HAP-1 (cell line): ENCODE measurements at places on chromosomes 1 and 21.

GRCh38 chr21:46125846-46126301 lies 28.0 kb downstream of the COL6A2 start:
- no peak for DNase-seq

DNA sequence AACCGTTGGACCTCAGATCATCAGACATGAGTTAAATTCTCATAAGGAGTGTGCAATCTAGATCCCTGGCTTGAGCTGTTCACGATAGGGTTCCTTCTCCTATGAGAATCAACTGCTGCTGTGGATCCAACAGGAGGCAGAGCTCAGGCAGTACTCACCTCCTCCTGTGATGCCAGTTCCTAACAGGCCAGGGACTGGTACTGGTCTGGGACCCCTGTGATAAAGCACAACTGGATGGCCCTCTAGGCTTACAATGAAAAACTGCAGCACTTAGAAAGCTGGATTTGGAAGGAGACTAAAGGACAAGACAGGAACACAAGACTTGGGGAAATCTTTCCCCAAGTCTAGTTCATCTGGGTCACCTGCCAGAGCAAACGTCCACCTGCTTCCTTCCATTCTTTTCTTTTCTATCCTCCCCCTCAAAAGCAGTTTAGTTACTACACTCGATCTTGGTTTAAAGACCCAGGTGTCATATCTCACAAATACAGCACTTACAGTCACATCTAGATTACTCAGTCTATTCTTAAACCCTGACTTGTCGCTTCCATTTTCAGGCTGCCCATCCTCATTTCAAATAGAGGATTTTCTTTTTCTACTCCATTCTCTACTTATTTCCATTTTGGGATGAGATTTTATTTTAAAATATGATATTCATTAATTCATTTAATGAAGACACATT lies 59.8 kb downstream of the PTPN14 start:
- DNase-seq: no peak

- no peak for DNase-seq
Measured at GRCh38 chr1:12150456-12151200, 16.2 kb upstream of the TNFRSF1B start.

GRCh38 chr1:67788904-67789303 lies 44.4 kb downstream of the GNG12 start:
- DNase-seq: no peak

- DNase-seq: no peak
Measured at GRCh38 chr1:64515427-64515826, 45.5 kb downstream of the CACHD1 start.

DNA sequence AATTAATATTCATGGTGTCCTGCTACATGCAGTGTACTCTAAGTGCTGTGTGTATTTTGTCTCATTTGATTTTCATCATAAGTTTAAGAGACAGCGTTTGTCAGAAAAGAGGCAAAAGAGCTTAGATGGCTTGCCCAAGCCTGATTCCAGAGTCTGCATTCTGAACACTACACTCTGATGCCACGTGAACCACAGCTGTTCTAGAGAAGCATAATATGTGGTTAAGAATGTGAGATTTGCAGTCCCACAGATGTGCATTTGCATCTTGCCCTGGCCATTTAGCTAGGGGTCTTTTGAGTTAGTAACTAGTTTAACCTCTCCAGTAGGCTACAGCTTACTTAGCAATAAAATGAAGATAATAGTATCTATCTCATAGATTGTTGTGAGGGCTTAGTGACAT lies 9.2 kb upstream of the GADD45A start:
- no peak for DNase-seq

DNA sequence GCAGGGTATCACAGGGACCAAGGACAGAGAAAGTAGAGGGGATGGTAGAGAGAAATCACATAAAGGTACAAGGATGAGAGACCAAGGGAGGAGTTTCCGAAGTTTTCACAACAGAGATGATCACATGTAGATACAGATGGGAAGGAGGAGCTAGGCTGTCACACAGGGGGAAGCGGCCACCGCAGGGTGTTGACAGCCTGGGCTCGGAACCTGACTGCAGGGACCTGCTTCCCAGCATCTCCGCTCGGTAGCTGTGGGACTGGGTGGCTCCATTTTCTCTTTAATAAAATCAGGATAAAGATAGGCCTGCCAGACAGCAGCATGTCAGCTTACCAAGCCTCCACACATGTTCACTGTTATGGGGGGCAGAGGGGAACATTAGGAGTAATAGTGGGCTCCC lies 32.3 kb downstream of the CDCA8 start:
- no peak for DNase-seq

DNA sequence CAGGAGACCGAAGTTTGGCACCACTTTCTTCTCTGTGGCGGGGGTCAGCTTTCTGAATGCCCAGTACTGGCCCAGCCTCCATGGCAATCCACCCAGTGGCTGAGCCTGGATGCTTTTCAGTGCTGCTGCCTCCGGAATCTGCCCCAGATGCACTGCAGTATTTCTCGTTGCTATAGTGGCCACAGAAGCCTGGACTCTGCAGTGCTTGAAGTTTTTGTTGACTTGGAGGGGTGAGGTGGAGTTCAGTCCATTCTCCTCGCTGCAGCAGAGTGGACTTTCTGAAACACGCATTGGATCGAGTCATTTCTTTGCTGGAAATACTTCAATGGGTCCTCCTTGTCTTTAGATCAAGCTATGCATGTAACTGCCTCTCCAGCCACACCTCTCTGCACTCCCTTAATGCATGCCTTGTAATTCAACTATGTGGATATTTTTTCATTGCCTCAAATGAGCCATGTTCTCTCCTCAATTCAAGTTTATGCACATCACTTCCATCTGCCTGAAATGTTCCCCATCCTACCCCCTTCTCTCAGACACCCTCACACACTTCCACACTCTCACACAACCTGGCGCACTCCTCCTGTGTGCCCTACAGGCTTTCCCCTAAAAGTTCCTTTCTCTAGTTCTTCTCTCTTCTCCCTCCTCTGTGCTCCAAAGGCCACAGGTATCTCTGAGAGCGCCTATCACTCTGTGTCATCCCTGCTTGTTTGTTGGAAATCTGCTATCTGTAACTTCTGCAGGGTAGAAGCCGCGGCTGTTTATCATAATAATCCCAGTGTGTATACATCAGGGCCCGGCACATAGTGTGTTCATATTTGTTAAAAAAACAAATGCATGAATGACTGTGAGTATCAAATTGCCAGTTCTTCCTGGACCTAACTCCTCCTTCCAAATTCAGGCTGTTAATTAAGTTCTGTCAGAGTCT lies 16.5 kb downstream of the ADAM30 start:
- DNase-seq: no peak

- no peak for DNase-seq
Measured at GRCh38 chr21:17793246-17794123, 25.7 kb downstream of the C21orf91 start.

DNA sequence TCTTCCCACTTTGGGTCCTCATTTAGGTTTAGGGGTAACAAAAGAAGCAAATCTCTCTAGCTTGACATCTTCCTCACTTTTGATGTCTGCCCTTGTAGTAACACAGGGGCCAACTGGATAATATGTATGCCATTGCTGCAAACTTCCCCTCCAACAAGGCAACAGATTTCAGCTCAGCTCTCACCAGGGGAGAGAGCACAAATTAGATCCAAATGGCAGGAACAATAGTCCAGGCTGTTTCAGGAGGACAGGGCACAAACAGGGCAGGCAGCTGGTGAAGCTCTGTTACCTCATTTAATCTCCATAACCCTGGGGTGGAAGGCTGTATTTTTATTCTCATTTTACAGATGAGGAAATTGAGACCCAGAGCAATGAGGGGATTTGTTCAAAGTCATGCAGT lies 4.3 kb upstream of the PIK3R3 start:
- no peak for DNase-seq

DNA sequence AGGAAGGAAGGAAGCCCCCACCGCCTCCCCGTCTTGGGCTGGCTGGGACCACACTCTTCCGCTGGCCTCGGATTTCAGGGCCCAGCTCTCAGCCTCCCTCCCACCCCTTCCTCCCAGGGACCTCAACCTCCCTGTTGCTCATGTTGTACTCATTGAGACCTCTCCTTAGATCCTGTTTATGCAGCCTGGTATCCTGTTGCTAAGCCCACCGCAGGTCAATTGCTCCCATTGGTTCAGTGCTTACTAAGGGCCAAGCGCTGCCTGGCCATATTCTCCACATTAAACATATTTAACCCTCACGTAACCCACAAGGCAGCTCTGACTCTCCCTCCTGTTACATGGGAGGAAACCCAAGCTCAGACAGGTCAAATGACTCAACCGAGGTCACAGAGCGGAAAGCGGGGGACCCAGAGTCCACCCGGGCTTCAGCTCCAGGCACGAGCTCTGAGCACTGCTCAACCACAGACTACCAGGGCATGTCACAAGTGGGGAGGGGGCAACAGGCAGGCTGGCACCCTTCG lies 23.2 kb upstream of the H6PD start:
- DNase-seq: no peak

DNA sequence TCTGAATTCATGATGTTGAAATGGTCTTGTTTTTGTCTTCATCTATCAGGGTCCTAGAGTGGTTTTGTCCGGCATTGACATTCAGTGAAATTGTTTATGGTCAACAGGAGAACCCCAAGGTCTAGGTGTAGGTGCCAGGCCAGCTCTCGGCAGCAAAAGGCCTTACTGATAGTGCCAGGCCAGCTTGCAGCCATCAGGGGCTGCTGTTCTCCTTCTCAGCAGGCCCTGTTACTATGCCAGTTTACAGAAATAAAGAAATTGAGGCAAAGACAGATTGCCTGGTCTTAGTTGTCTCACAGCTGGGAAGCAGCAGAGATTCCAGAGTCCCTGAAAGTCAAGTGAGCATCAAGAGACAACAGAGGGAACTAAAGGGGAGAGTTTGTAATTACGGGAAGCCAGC lies 12.0 kb downstream of the HMGB4 start:
- no peak for DNase-seq

- DNase-seq: no peak
Measured at GRCh38 chr1:8092657-8093056, 66.5 kb upstream of the ERRFI1 start.

GRCh38 chr1:184194236-184194635 lies 142.7 kb downstream of the TSEN15 start:
- no peak for DNase-seq

- no peak for DNase-seq
Measured at GRCh38 chr1:43570715-43571114, 40.0 kb downstream of the PTPRF start.

DNA sequence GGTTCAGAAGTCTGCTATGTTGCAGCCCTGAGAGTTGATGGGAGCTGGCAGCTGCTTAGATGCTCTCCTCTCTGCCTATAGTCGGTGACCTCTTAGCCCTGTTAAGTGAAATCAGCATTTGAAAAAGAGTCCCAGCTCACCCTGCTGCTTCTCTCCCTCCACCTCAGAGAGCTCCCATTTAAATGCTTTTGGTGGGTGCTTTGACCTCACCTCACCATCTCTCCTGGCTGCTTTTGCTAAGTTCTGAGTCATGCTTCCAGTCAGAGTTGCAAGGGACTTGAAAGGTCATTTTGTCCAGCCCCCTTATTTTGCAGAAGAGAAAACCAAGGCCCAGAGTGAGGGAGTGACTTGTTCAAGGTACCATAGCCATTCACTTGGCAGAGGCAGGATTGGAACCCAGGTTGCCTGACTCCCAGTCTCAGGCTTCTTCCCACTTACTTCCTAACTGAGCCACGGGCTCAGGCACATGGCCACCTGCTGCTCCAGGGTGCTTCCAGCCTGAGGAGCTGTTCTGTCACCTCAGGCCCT lies 3.3 kb downstream of the MAPKAPK2 start:
- peak; percentile 26 for DNase-seq

DNA sequence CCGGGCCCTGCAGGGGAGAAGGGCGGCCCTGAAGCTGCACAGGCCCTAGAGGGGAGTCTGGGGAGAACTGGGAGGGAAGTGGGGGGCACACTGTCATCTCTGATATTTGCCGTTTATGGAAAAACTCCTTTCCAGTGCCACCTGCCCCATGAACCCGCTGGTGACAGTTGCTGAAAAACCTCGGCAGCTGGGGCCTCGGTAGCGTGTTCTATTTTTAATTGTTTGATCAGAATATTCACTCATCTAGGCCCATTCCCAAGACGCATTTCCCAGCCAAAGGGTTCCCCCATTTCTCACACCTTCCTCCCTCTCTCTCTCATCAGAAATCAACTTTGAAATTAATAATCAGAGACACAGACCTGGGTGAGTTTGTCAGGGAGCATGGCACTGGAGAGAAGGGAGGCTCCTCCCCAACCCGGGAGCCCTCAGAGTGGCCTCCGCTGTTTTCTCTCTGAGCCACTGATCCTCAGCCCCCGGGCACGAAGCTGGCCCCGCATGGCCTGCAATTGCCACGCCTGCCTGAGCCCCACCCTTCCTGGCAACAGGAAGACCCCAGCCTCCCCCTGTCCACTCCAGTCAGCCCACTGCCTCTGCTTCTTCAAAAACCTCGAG lies 111.1 kb downstream of the CASZ1 start:
- no peak for DNase-seq

GRCh38 chr1:30147188-30147587 lies 576.2 kb downstream of the MATN1 start:
- no peak for DNase-seq

DNA sequence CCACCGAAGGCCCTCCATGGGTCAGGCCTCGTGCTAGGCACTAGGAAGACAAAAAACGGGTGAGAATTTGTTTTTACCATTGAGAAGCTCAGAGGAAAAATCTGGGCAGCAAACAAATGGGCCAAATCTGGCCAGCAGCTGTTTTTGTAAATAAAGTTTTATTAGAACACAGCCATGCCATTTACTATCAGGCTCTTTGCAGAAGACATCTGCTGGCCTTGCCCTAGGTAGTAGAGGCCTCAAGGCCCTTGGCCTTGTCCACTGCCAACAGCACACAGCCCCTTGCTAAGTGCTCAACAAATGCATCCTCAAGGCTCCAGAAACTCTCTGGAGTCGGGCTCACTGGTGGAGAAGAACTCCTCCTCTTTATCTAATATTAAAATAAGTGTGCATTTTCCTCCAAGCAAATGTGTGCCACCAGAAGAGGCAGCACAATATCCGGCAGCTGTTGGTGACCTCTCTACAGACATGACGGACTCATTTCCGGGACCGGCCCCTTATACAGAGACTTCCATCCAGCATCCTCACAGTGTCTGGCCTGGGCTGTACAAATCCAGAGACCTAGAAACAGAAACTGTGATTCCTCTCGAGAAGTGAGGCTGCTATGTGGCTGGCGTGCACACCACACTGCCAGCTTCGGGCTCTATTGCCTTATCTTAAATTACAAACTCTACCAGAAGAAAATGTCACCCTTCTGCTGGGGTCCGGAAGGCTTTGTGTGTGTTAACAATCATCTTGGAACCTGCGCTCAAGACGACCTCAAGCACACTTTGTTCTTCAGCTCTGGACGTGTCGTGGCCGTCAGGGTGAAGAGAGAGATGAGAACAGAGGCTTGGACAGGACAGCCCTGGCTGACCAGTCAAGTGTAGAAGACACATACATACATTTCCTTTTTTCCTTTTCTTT lies 203.9 kb downstream of the TOMM20 start:
- no peak for DNase-seq
